ENCODE measurements at places on chromosomes 16 and 17.

GRCh38 chr16:1641261-1641660 lies 29.1 kb downstream of the CRAMP1 start:
- no peak for DNase-seq

DNA sequence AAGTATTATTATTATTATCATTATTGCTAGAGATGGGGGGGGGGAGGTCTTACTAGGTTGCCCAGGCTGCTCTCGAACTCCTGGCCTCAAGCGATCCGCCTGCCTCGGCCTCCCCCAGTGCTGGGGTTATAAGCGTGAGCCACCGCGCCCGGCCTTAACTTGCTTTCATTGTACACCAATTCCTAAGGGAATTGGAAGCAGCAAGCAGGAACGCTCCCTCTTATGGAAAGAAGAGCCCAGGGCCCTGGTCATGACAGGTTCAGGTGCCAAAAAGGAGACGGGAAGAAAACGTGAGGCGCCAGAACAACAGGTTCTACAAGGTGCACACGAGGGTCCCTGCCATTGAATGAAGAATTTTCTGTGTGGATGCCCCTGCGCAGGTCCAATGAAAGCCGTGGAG lies 540 bp upstream of the RPL38 start:
- no peak for DNase-seq

- no peak for DNase-seq
Observed at GRCh38 chr16:72787514-72788268, 260.2 kb downstream of the ZFHX3 start.

DNA sequence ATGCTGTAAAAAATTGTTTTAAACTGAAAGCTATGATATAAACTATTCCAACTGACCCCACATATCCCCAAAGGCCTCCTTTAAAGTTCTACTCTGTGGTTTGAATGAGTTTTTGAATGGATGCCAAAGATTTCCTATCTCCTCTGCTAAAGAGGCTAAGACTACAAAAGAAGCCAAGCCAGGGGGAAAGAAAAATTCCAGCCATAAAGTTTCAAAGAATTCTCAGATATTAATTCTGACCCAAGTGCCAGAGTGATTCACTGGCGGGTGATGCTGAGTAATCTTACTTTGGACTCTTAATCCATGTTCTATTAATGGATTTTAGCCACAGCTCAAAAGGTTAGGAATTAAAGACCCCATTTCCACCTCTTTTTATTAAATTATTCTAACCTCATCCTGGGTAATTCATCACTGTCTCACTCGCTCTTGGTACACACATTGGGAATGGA lies 60.7 kb downstream of the HS3ST3A1 start:
- DNase-seq: no peak

DNA sequence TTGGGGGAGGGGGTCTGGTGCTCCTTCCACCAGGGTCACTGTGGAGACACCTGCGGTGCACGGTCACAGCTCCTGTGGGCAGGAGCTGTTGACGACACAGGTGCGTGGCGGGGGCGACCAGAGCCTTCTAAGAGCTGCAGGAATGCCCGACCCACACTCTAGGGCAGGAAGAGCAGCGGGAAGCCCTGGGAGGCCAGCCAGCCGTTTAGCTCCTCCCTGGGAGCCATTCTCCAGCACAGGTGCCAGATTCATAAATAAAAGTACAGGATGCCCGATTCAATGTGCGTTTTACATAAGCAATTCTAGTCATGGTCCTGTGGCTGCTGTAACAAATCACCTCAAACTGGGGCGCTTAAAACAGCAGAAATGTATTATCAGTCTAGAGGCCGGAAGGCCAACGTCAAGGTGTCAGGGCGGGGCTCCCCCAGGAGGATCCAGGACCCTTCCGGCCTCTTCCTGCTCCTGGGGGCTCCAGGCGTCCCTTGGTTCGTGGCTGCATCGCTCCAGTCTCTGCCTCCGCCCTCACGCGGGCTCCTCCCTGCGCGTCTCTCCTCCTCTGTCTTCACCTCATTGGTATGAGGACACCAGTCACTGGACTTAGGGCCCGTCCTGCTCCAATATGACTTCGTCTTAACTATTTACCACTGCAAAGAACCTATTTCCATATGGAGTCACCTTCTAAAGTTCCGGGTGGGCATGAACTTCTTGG lies 155.4 kb downstream of the FOXL1 start:
- no peak for DNase-seq

DNA sequence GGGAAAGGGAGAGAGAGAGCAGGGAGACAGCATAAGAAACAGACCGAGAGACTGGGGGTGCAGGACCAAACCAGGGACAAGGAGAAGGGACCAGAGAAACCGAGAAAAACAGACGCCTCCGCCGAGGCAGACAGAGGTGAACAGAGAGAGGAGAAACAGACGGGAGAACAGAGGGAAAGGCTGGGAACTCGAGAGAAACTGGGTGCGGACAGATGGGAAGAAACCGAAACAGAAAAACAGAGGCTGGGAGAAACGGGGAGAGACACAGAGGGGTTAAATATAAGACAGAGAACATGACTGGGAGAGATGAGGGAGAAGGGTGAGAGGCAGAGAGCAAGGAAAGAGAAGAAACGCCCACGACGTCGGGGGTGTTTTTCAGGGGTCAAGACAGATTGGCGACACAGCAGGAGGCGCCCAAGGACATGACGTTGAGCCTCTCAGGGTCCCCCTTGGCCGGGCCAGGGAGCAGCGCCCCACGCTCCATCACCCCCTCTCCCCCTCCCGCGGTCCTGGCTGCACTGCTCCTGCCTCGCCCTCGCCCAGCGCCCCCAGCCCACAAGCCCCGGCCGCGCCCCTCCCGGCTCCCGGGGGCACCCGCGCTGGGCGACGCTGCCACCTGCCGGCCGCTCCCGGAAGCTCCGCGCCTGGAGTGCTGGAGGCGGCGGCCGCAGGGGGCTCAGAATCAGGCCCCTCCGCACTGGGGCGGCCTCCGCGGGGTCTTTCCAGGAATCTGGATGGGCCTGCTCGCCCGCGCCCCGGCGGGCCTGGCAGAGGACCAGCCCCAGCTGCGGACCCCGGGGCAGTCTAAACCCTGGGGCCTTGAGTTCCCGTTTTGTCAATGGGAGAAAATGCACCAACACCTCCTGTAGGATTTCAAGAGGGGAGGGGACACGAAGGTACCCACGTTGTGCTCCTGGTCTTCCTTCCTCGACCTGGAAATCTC lies 1.3 kb upstream of the TMEM92 start:
- DNase-seq: no peak

DNA sequence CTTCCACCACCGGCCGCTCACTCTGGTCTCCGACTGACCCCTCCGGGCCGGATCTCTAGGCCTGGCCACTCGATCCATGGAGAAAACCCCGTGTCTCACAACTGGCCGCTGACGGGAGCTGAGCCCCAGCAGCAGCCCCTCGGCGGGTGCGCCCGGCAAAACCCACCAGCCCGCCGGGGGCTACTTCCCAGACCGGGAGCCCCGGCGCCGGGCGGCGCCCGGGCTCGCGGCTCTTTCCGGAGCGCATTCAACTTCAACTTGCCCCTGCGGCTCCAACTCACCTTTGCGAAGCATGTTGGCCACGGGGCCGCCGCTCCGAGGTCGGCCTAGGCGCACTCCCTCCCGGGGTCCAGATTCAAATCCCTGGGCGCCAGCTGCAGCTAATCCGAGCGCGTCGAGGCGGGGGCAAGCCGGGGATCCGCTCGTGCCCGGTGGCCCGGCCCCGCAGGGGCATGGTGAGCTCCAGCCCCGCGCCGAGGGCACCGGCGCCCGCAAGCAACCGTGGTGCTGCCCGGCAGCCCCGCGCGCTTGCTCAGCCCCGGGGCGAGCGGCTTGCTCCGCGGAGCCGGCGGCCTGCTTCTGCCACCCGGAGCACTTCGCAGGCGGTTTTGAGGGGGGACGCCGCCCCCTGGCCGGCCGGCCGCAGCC lies 438 bp downstream of the RTN4RL1 start:
- DNase-seq: no peak

GRCh38 chr17:32341141-32341856 lies 674 bp downstream of the C17orf75 start:
- no peak for DNase-seq

DNA sequence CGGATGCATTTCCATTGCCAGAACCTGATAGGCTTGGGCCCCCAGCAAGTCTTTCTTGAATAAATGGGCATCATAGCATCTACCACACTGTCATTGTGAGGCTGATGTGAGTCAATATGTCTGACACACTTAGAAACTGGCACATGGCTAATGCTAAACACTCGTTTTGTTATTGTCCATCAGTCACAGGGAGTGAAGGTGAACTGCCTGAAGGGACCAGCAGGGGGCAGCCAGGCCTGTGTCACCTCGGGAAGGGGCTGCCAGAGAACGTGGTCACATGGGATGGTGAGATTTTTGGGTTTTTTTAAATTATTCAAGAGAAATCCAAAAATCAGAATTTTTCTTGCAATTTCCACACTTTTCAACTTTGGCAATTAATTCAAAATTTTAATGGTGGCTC lies 831 bp upstream of the RCVRN start:
- no peak for DNase-seq

DNA sequence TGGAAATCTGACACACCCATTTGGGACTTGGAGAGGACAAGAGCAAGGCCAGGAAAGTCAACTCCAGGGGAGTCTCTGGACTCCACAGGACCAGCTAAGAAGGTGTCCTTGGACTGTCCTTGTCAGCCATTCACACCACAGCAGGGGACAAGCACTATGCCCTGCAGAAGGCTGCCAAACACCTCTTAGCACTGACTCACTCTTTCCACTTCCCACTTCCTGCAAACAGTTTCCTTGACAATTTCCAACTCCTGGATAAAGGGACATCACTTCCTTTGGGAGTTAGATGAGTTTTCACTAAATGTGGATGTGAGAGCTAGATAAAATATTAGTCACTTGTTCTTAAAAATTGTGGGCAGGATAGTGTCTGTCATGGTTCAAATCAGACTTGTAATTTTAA lies 37.8 kb upstream of the BCAR1 start:
- DNase-seq: no peak

GRCh38 chr17:71764505-71764904 lies 356.3 kb upstream of the SOX9 start:
- DNase-seq: no peak

DNA sequence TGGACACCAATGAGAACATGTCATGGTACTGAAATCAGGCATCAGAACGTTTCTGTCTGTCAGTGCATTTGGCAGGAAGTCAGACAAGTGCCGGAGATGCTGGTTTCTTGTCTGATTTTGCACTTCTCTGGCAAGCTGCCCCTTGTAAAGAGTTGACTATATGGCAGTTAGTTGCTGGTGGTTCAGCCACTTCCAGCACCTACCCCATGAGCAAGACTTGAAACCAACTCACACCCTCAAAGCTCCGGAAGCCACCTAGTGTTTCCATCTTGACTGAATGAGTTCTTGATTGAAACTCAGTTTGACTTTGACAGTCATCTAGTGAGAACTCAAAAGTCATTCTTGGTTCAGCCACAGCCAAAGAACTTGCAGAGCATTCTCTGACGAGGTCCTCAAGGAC lies 225.1 kb downstream of the SPECC1 start:
- no peak for DNase-seq

DNA sequence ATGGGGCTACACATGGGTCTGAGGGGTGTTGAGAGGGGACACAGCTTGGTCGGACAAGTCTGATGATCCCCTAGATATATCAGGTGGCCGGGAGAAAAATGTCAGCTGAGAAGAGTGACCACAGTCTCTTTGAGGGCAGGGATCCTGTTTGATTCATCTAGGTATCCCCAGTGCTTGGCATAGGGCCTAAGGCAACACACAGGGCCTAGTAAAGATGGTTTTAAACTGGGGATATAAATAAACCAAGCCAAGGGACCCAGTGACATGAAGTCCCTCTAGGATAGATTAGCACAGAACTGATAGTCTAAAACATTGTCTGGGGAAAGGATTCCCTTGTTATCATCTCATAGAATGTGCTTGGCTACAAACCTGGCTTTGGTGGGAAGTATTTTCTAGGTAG lies 1.4 kb downstream of the ERCC4 start:
- no peak for DNase-seq

- no peak for DNase-seq
Observed at GRCh38 chr17:72984145-72984925, 108.2 kb downstream of the SLC39A11 start.

DNA sequence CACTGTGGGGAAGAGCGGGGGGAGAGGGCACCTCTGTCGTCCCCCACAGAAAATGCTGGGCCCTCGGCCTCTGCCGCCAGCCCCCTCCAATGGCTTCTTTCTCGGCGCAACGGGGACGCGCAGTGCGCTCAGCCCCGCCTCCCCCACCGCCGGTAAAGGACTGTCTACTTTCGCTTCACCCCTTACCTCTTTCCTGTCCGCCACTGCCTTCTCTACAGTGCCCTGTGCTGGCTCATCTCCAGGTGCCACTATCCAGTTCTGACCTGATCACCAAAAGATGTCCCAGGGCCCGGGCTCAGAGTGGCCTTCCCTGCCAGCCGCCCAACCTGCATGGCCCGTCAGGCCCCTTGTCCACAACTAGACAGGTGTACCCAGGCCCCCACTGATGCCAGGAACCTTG lies 7.3 kb downstream of the ENDOV start:
- no peak for DNase-seq

DNA sequence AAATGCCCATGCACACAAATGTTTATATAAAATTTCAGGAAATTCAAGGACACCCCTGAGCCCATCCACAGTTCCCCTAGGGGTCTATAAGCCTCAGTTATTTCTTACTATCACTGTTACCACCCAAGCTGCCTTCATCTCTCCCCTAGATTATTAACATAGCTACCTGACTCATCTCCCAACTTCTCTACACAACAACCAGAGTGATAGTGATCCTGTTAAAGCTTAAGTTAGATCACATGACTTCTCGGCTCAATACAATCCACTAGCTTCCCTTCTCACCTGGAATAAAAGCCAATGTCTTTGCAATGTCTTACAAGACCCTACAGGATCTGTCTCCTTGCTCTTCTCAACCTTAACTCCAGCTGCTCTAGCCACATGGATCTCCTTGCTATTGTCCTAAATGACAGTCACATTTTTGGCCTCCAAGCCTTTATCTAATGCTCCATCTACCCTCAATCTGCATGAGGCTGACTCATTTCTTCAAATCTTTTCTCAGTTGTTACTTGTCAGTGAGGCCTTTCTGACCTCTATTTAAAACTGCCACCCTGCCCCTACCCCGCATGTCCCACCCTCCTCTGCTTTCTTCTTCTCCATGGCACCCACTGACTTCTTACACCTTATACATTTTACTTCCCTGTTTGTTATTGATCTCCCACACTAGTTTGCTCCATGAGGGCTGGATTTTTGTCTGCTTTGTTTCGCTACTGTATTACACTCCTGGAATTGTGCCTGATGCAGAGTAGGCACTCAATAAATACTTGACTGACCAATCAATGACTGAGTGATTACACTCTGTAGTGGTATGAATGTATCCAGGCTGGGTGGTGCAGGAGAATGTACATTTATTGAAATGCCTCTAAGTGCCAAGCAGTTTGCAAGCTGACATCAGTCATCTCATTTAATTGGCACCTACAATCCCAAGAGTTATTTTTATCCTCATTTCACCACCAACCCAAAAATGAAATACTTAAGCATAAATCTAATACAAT lies 5.2 kb upstream of the LIG3 start:
- no peak for DNase-seq

All from NCI-H446 treated with DMSO at 0.1 percent for 48 hours (cell line).